ENCODE measurements at places on chromosomes 6 and 20.

- DNase-seq, result no peak
Observed at GRCh38 chr6:53446151-53446550, 97.4 kb upstream of the ELOVL5 start.

DNA sequence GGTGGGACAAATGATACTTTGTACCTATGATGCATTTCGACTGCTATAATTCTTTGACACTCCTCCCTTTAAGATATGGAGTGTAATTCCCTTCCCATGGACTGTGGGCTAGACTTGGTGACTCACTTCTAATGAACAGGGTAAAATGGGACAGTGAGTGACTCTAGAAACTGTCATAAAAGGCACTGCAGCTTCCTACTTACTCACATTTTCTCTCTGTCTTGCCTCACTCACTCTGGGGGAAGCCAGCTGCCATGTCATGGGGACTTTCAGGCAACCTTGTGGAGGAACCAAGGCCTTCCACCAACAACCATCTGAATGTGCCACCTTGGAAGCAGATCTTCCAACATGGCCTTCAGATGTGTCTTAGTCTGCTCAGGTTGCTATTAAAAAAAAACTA is 12.9 kb upstream of the GFOD1 start:
- DNase-seq, result no peak

DNA sequence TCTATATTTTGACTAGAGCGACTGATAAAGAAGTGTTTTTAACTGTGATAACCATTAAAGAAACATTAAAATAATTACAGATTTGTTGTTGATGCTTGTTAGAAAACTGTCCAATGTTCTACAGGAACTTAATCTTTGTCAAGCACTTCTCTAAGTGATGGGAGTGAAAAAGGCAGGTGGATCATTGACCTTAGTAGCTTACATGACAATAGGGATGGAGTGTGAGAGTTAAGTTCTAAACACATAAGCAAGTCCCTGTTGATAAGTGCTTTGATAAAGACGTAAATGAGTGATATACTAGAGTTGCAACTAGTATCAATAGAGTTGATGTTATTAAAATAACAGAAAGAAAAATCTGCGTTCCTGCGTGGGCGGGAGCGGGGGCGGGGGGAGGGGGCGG is 931.5 kb upstream of the EPHA7 start:
- no peak for DNase-seq

- DNase-seq, result no peak
Observed at GRCh38 chr6:129469070-129469662, 240.8 kb downstream of the ARHGAP18 start.

GRCh38 chr20:49320460-49320859 is 42.6 kb upstream of the ZNFX1 start:
- no peak for DNase-seq

All from SIG-M5 (cell line).